ENCODE measurements at places on chromosomes 4 and X.

GRCh38 chr4:183185018-183185417 is 86.0 kb downstream of the WWC2 start:
- no peak for DNase-seq

DNA sequence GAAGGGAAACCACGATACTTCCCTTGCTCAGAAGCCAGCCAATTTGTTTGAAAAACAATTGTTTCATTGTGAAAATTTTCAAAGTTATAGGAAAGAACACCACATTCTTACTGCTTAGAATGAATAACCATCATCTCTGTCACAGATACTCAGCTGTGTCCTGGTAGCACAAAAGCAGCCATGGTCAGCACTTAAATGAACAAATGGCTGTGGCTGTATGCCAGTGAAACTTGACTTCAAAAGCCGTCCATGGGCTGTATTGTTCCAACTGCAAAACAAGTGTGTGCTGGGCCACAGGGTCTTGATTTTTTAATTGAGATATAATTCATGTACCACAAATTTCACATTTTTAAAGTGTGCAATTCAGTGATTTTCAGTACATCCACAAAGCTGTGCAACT is 19.6 kb downstream of the NSDHL start:
- DNase-seq, result no peak

DNA sequence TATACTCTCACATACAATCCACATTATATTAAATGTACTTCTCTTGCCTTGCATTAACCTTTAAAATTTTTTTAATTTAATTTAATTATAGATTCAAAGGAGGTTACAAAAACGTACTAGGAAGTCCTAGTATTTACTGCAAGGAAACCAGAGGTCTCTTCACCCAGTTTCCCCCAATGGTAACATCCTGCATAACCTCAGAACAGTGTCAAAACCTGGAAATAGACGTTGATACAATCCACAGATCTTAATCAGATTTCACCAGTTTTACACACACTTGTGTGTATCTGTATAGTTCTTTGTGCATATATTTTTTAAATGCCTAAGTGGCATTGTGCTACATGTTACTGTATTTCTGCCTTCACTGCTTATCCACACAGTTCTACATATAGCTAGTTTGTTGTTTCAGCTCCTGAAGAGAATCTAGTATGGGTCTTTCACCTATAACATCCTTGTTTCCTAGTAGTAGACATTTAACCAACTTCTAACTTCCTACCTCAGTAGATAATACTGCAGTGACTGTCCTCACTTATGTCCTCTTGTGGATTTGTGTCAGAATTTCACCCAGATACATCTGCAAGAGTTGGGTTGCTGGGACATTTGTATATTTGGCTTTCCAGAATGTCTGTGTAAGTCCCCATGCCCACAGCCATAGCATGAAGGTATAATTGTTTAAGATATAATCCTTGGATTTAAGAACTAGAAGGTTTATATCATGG is 103.2 kb downstream of the NFKB1 start:
- DNase-seq, result no peak

- DNase-seq, result no peak
Measured at GRCh38 chr4:165765053-165765452, 108.0 kb upstream of the TLL1 start.

DNA sequence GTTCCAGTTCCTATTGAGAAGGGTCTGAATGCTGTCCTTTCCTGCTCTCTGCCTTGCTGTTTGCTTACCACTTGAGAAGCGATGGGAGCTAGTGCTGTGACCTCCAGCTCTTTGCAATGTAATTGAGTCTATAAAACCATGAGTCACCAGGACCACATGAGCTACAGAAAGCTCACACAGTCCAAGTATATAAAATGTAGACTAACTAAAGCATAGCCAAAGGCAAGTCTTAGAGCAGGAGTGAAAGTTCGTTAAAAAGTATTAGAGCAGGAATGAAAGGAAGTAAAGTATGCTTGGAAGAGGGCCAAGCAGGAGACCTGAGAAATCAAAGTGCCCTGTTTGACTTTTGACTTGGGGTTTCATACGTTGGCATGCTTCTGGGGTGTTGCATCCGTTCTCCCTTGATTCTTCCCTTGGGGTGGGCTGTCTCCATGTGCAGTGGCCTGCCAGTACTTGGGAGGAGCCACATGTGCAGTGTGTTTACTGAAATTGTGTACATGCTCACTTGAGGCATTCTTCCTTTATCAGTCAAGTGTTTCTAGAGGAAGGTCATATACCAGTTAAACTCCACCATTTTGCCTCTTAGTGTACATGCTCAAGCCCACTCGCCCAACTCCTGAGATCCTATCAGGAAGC is 71.3 kb upstream of the KIT start:
- DNase-seq, result no peak

DNA sequence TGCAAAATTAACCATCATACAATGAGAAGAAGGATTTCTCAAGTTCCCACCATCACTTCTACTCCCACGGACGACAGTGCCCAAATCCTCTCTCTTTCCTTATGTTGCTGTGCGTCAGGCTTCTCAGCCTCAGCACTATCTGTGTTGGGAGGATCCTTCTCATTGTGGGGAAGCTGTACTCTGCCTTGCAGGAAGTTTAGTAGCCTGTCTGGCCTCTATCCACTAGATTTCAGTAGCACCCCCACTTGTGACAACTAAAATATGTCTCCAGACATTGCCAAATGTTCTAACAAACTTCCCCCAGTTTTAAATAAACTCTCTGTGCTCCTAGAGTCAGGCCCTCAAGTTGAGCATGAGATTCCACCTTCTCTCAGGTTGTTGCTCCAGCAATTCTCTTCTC is 545.9 kb upstream of the ZFP42 start:
- no peak for DNase-seq

- DNase-seq, result no peak
Measured at GRCh38 chr4:92050875-92051274, 252.9 kb upstream of the GRID2 start.

GRCh38 chr4:47478804-47479203 is 6.3 kb upstream of the ATP10D start:
- no peak for DNase-seq

GRCh38 chrX:112087545-112087944 is 5.0 kb upstream of the TRPC5 start:
- no peak for DNase-seq

GRCh38 chr4:138706201-138706600 is 309.4 kb upstream of the NOCT start:
- no peak for DNase-seq

DNA sequence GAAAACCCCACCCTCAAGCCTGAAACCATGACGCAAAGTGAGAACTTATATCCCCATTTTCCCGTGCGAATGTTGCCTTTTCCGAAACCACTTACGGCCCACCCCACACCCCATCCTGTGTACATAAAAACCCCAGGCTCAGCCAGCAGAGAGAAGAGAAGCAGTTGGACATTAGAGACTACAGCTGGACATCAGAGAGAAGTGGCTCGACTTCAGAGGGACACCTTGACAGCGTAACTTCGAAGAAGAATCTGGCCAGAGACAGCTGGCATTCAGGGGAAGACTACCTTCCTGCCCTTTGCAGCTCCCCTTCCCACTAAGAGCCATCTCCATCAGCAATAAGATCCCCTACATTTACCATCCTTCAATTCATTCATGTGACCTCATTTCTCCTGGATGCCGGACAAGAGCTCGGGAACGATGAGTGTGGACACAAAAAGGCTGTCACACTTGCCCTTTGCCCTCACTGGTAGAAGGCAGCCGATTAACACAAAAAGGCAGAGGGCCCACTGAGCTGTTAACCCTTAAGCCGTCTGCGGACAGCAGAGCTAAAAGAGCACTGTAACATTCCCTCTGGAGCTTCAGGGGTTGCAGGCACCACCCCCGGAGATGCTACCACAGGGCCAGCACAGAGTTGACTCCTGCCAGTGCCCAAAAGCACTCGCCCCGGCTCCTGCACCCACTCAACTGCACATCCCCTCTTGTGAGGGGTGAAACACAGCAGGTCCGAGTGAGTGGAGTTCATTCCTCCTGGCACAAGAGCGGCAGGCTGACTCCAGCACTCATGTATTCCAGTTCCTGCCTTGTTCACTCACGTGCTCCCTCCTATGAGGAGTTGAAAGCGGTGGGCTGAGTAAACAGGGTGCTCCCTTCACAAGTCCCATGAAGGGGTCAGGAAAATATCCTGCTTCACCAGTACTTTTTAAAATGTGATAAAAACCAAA is 7.5 kb downstream of the CHM start:
- DNase-seq, result no peak

DNA sequence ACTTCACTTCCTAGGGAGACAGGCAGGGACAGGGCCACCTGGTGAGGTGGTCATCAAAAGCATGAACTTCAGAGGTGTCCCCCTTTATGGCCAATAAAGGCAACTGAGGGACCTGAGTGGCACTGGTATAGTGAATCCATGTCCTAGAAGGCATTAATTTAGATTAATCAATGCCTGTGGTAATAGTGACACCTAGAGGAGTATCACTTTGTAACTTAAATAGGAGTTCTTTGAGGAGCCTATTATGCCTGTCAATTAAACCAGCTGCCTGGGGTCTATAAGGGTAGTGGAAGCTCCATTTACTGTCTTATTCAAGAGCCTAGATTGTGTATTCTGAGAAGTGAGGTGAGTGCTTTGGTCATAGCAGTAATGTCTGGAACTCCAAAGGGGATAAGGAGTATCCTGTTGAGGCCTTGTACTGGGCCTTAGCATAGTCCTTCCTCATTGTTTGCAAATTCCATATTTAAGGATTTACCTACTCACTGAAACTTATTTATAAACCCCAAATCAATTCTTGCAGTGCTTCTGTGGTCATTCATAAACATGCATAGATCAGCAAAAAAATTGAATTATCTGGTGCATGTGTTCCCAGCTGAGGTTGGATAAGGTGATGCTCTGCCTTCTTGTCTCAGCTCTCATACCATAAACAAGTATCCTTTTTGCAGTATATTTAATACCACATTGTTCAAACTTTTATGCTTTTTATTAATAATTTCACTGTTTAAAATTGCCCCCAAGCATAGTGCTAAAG is 213.8 kb upstream of the RADX start:
- DNase-seq, result no peak

GRCh38 chr4:153257151-153257620 is 52.9 kb downstream of the TRIM2 start:
- DNase-seq, result no peak

GRCh38 chr4:66681962-66682361 is 863.3 kb downstream of the CENPC start:
- no peak for DNase-seq

DNA sequence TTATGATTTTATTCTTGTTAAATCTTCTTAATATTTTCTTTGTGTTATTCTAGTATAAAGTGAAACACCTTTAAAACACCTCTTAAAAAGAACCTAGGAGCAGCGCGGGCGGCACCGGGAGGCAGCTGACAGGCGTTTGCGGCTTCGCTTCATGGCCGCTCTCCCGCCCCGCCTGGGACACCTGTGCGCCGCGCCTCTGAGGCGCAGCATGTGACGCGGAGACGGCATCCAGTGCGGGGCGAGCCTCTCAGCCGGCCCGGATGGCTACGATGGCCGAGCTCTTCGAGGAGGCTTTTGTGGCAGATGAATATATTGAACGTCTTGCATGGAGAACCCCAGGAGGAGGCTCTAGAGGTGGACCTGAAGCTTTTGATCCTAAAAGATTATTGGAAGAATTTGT is 1592.7 kb downstream of the TECRL start:
- no peak for DNase-seq

GRCh38 chrX:97102938-97103337 is 219.2 kb downstream of the RPA4 start:
- DNase-seq, result no peak

DNA sequence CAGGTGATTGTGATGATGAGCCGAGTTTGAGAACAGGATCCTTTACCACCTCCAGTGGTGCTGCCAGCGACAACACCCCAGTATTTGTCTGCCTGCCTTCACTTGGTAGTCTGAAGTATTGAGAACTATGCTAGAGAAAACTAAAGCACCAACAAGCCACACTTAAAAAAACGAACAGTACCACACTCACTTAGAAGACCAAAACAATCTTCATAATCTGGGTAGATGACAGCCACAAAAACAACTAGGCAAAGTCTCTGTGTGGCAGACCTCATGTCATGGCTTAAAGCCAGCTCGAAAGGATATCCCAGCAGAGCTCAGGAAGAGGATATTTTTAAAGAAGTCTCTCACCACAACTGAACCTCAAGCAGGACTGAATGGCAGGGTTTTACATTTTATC is 236.0 kb downstream of the GPC3 start:
- DNase-seq, result no peak

- DNase-seq, result no peak
Measured at GRCh38 chr4:186307916-186308315, 41.9 kb downstream of the F11 start.

DNA sequence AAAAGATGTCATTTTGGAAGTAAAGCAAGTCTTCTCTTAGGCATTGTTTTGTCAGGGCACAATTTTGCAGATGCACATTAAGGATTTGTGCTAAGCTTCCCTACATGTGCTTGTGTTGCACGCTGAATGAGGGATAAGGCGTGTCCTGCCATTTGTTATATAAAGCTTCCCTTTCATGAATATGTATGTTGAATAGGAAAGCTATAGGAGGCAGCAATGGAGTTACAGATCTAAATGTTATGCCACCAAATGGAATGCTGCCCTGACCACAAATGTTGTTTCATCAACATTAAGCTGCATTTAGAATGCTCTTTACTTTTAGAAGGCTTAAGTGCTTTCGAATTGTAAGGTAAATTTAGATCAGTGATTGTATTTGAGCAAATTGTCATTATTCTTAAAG is 20.9 kb downstream of the SGMS2 start:
- no peak for DNase-seq

GRCh38 chr4:143411527-143412419 is 75.1 kb downstream of the GAB1 start:
- DNase-seq, result no peak

DNA sequence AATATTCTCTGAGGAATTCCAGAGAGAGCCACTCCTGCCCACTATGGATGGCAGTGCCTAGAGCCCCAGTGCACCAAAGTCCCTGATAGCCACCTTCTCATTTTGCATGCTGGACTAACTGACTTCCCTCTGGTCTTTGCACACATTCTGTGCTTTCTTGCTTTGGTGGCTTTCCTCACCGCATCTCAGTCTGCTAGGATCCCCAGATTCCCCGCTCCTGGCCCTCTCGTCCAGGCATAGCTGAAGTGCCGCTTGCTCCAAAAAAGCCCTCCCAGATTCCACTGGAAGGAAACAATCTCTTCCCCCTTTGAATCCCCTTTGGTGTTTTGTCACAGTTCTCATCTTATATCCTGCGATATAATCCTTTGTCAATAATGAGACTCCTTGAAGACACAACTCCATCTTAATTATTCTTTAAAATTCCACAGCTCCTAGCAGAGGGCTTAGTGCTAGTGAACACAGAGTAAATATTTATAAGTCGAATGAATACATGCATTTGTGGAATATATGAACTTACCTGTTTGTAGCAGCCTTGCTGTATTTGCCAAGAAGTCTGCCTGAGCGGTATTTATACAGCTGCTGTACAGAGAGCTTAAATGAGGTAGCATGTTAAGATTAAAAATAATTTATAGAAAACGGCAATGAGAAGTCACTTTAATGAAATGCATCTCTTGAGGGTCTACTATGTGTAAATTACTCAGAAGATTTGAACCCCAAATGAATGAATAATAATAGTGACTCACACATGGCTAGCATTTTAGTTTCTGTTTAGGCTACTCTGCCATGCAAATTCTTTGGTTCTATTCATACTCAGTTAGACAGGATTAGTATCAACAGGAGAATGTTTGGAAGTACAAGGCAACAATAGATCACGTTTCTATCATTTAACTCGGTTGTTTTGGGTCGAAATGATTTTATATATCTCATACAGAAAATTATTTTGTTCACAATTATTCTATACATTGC is 421.9 kb upstream of the TENM3 start:
- DNase-seq, result no peak
